Mesenteric fat pad (tissue), 1 donor: ENCODE measurements at places on chromosomes 5 and 9. TPM values are rescaled to one million over a fixed set of nuclear protein-coding genes. Genes with fewer than 3 reads are reported as not detected.

LRRC70 gene
- 9.4 TPM for total RNA-seq

NR2F1 gene
- 71.5 TPM for total RNA-seq

STPG3 gene
- not detected for total RNA-seq

MARCHF11 gene
- not detected for total RNA-seq

FAM221B gene
- not detected for total RNA-seq

GFRA3 gene
- total RNA-seq: not detected

ABITRAM gene
- 10.4 TPM for total RNA-seq

ANKRD31 gene
- 0.13 TPM for total RNA-seq

PLPP1 gene
- 304 TPM for total RNA-seq

LVRN gene
- 15.9 TPM for total RNA-seq

IFNW1 gene
- not detected for total RNA-seq

DMRTA1 gene
- 0.35 TPM for total RNA-seq

FOXD4L3 gene
- total RNA-seq: not detected

LCN9 gene
- total RNA-seq: not detected

MCTP1 gene
- 37.5 TPM for total RNA-seq

LURAP1L gene
- 21.7 TPM for total RNA-seq

NIM1K gene
- 0.58 TPM for total RNA-seq

F2RL2 gene
- 0.10 TPM for total RNA-seq

AMACR gene
- total RNA-seq: 5.6 TPM

PCDHB7 gene
- 1.6 TPM for total RNA-seq

FRMD3 gene
- 11.7 TPM for total RNA-seq

ANXA2R gene
- total RNA-seq: 2.0 TPM

CTNND2 gene
- 1.8 TPM for total RNA-seq

TMC1 gene
- 0.48 TPM for total RNA-seq

HMMR gene
- 0.32 TPM for total RNA-seq

WDR31 gene
- 4.9 TPM for total RNA-seq

SLC24A2 gene
- total RNA-seq: not detected

TNFSF8 gene
- total RNA-seq: 4.6 TPM

RANBP17 gene
- 5.2 TPM for total RNA-seq

FAXDC2 gene
- 13.2 TPM for total RNA-seq

PRLR gene
- 2.4 TPM for total RNA-seq

CEP120 gene
- total RNA-seq: 13.4 TPM
